ENCODE measurements at places on chromosomes 7 and 10.

GRCh38 chr7:42661312-42661711, 250.6 kb downstream of the C7orf25 start:
- peak; percentile 19 for DNase-seq
- H3K4me3 ChIP-seq: no peak overlapping the region
- H3K27me3 ChIP-seq: no peaks in the 10 kb centered on the region
- H3K4me1 ChIP-seq: peaks cover 5% of the 10 kb centered on the region

- no peak overlapping the region for H3K27ac ChIP-seq
- peaks cover 30% of the 10 kb centered on the region for H3K36me3 ChIP-seq
- H3K4me1 ChIP-seq: peaks cover 53% of the 10 kb centered on the region
- no peak overlapping the region for H3K4me3 ChIP-seq
Measured at GRCh38 chr10:69358148-69358795, 58.4 kb downstream of the TACR2 start.

DNA sequence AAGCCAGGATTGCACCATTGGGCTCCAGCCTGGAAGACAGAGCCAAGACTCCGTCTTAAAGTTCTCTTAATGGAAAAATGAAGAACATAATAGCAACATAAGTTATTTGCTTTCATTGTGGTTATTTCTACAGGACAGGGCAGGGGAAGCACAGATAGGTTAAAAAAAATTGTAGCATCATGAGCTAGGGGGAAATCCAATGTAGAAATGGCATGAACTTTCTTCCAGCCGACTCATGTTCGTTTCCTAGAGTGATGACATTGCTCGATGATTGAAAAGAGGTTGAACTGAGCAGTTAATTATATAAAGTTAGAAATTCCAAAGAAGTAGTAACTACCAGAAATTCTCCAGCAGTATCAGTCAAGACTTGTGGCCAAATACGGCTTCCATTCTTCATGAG, 64.9 kb downstream of the DAGLB start:
- peak overlapping the region; percentile 48 for H3K27ac ChIP-seq
- peaks cover 23% of the 10 kb centered on the region for H3K36me3 ChIP-seq
- peaks cover 63% of the 10 kb centered on the region for H3K4me1 ChIP-seq
- peak overlapping the region; percentile 22 for H3K4me3 ChIP-seq
- DNase-seq: no peak

GRCh38 chr7:101743241-101743994, 74.0 kb upstream of the CUX1 start:
- no peaks in the 10 kb centered on the region for H3K36me3 ChIP-seq
- no peaks in the 10 kb centered on the region for H3K4me1 ChIP-seq
- H3K4me3 ChIP-seq: peak overlapping the region; percentile 46
- no peak overlapping the region for H3K27ac ChIP-seq
- peaks cover 19% of the 10 kb centered on the region for H3K27me3 ChIP-seq
- no peak for DNase-seq

GRCh38 chr7:113968713-113969112, 49.9 kb upstream of the PPP1R3A start:
- no peak overlapping the region for H3K4me3 ChIP-seq
- no peaks in the 10 kb centered on the region for H3K27me3 ChIP-seq
- no peaks in the 10 kb centered on the region for H3K36me3 ChIP-seq
- H3K27ac ChIP-seq: no peak overlapping the region
- no peaks in the 10 kb centered on the region for H3K4me1 ChIP-seq

GRCh38 chr7:85641331-85641730, 454.5 kb upstream of the SEMA3D start:
- H3K4me3 ChIP-seq: no peak overlapping the region
- H3K27me3 ChIP-seq: no peaks in the 10 kb centered on the region
- H3K4me1 ChIP-seq: no peaks in the 10 kb centered on the region

- peaks cover 16% of the 10 kb centered on the region for H3K4me1 ChIP-seq
- DNase-seq: no peak
- H3K27me3 ChIP-seq: no peaks in the 10 kb centered on the region
- H3K4me3 ChIP-seq: no peak overlapping the region
- H3K27ac ChIP-seq: peak overlapping the region; percentile 27
Measured at GRCh38 chr10:112526139-112526538, 79.1 kb downstream of the VTI1A start.

- no peaks in the 10 kb centered on the region for H3K36me3 ChIP-seq
- no peaks in the 10 kb centered on the region for H3K27me3 ChIP-seq
- H3K4me3 ChIP-seq: no peak overlapping the region
- no peak overlapping the region for H3K27ac ChIP-seq
- peaks cover 3% of the 10 kb centered on the region for H3K4me1 ChIP-seq
Measured at GRCh38 chr7:38798552-38799267, 110.3 kb downstream of the VPS41 start.

DNA sequence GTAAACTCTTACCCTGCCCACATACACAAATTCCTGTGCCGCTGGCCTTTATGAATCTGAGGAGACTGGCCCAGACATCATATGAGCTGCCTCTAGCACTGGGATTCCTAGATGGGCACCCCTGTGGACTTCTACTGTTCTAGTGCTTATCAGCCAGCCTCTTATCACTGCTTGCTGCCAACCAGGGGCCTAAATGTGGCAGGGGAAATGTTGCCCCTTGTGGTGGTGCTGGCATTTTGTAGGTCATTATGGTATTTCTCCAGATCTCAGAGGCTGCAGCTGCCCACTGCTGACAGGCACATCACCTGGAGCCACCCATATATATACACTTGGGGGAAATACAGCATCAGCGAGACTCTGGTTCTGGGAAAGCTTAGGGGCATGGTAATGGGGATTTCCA, 5.4 kb downstream of the SFR1 start:
- H3K4me3 ChIP-seq: no peak overlapping the region
- H3K27ac ChIP-seq: no peak overlapping the region
- DNase-seq: no peak
- H3K27me3 ChIP-seq: no peaks in the 10 kb centered on the region

DNA sequence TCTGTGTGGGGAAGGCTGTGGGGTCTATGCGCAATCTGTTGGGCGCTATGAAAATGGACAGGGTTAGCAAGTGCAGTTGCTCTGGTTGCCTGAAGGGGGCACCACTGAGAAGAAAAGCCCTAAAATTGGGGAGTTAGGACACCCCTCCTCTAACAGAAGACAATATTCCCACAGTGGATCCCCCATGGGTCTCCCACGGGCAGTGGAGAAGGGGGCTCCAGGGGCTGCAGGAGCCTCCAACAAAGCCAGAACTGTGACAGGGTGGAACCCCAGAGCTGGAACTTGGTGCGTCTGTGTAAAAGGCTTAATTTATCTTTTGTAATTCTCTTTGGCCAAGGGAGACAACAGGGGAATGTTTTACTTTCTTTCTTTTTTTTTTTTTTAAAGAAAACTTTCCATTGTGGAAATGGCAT, 12.5 kb upstream of the COL13A1 start:
- H3K27me3 ChIP-seq: peaks cover 16% of the 10 kb centered on the region
- no peak overlapping the region for H3K4me3 ChIP-seq
- H3K27ac ChIP-seq: no peak overlapping the region
- no peaks in the 10 kb centered on the region for H3K4me1 ChIP-seq
